ENCODE measurements at places on chromosomes 1 and 21.

- DNase-seq: no peak
Observed at GRCh38 chr1:170075186-170075585, 691 bp upstream of the KIFAP3 start.

DNA sequence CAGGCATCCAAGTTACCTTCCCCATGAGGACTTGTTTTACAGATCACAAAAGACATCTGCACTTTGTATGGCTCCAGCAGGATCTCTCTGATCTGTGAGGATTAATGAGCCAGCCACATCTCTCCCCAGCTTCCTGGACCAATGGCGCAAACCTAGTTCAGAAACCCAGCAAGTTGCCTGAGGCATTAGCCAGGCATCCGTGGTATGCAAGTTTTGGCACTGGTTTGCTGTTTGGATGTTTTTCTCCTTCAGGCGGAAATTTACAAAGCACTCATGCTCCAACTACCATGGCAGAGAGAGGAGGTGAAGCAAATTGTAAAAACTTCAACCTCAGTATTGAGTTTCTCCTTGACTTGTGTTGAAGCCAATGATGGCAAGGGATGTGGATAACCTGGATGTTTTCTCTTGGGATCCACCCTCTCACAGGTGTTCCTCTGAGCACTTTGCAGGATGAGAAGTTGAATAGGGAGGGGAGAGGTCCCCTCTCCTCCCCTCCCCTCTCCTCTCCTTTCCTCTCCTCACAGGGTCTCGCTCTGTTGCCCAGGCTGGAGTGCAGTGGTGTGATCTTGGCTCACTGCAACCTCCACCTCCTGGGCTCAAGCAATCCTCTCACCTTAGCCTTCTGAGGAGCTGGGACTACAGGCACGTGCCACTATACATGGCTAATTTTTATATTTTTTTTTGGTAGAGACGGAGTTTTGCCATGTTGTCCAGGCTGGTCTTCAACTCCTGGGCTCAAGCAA, 25.6 kb upstream of the ENO1 start:
- peak; percentile 99 for DNase-seq

GRCh38 chr1:230516889-230517288, 90.8 kb upstream of the PGBD5 start:
- DNase-seq: no peak

DNA sequence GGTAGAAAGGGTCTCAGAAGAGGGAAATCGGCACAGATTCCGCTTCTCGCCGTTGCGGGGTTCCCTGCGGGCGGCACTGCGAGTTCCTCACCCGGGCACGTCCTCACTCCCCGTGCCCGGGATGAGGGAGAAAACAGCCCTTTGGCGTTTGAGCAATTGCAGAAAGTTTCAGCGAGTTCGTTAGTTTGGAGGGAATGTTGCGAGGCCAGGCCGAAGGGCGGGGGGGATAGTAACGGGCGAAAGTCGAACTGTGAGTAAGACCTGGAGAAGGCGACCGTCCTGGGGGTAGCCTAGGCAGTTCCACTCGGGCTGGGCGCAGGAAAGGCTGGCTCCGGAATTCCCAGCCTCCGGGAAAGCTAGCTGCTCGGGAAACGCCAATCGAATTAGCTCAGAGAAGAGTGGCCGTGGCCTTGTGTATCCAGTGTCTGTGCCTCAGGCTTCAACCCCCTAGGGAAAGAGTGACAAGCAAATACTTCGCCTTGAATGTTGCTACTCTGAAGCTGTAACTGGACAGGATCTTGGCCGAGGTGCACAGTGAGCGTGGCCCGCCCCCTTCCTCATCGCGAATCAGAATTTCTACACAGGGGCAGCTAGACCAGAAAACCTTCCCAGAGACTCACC, 787 bp downstream of the PTGFR start:
- DNase-seq: peak; percentile 53

GRCh38 chr1:157399343-157399983, 152.9 kb downstream of the FCRL5 start:
- peak; percentile 5 for DNase-seq

GRCh38 chr1:221841251-221841982, 99.5 kb upstream of the DUSP10 start:
- DNase-seq: peak; percentile 37

DNA sequence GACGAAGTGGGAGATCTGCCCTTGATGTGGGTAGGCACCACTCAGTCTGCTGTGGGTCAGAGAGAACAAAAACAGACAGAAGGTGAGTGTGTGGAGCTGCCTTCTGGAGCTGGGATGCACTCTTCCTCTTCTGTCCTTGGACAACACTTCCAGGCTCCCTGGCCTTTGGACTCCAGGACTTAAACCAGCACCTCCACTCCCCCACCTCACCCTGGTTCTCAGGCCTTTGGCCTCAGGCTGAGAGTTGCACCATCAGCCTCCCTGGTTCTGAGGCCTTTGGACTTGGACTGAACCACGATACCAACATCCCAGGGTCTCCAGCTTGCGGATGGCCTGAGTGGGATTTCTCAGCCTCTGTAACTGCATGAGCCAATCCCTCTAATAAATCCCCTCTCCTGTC, 68.1 kb upstream of the STUM start:
- DNase-seq: no peak

DNA sequence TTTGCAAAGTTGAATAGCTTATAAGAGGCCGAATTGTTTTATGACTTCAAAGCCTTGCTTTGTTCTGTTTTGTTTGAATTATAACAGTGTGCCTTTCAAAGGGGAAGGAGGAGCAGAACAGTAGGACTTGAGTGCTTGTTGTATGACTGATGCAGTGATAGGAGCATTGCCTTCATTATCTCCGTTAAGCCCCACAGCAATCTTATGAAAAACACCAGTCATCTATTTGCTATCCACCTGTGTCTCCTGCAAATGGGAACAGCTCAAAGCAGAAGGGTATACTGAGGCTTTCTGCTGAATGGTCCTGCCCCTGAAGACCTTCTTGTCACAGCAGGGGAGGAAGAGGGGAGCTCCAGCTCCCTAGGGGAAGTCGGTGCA, 127.5 kb downstream of the RNF220 start:
- no peak for DNase-seq

DNA sequence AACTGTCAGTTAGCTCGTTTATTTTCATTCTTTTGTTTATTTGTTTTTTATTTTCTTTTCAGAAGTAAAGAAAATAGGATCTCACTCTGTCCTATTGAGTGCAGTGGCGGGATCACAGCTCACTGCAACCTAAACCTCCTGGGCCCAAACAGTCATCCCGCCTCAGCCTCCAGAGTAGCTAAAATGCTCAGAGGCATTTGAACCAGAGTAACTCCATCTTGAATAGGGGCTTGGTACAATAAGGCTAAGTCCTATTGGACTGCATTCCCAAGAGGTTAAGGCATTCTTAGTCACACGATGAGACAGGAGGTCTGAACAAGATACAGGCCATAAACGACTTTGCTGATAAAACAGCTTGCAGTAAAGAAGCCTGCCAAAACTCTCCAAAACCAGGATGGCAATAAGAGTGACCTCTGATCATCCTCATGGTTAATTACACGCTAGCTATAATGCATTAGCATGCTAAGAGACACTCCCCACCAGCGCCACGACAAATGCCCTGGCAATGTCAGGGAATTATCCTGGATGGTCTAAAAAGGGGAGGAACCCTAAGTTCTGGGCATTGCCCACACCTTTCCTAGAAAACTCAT, 13.1 kb upstream of the COP1 start:
- DNase-seq: no peak

GRCh38 chr1:116881879-116882520, 27.7 kb upstream of the PTGFRN start:
- peak; percentile 56 for DNase-seq

GRCh38 chr1:26031611-26032220, 10.1 kb downstream of the EXTL1 start:
- no peak for DNase-seq

DNA sequence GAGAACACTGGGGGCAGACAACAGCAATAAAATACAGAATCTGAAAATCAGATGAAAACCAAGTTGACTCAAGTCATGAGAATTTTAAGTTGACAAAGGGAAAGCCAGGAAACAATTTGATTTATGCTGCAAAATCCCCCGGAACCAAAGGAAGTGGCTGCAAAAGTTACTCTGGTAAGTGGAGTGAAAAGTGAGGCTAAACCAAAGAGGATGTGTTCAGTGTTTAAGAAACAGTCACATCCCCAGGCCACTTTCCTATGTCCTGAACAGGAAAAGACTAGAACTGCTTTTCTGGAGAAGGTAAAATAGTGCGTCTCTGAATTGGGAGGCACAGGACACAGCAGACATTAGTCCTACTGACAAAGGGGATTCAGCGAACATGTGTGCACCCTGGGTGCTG, 5.9 kb downstream of the TARBP1 start:
- no peak for DNase-seq
